G401 (cell line): ENCODE measurements at places on chromosomes 7 and 10. TPM values are rescaled to one million over a fixed set of nuclear protein-coding genes. Genes with fewer than 3 reads are reported as not detected.

Gene OR2A5
- not detected in 2 replicates for total RNA-seq

Gene C7orf33
- total RNA-seq, result not detected in 2 replicates

Gene AP1S1
- 211 and 215 TPM in 2 replicates for total RNA-seq

Gene HPS6
- total RNA-seq, result 55.3 and 71.9 TPM in 2 replicates

Gene ZNF511
- 60.7 and 97.4 TPM in 2 replicates for total RNA-seq

Gene DMBT1
- not detected in 2 replicates for total RNA-seq

Gene SFTPA2
- total RNA-seq, result not detected in 2 replicates

Gene EPHA1
- not detected in 2 replicates for total RNA-seq

Gene PDE1C
- not detected in 2 replicates for total RNA-seq

Gene ADAP1
- total RNA-seq, result 11.7 and 21.3 TPM in 2 replicates

Gene PIK3CG
- 0.74 and 1.5 TPM in 2 replicates for total RNA-seq

Gene GGCT
- total RNA-seq, result 59.2 and 89.5 TPM in 2 replicates

Gene ANKRD22
- not detected in 2 replicates for total RNA-seq

Gene INHBA
- total RNA-seq, result not detected in 2 replicates

Gene LGI1
- total RNA-seq, result 71.8 and 92.7 TPM in 2 replicates

Gene FGFR2
- 279 and 323 TPM in 2 replicates for total RNA-seq

Gene RABGEF1
- 21.2 and 23.4 TPM in 2 replicates for total RNA-seq

Gene ADCY1
- total RNA-seq, result 0.14 TPM in 1 of 2 replicates, not detected in the other

Gene GIMAP7
- not detected in 2 replicates for total RNA-seq

Gene FZD8
- total RNA-seq, result 0.14 and 0.18 TPM in 2 replicates

Gene CC2D2B
- not detected in 2 replicates for total RNA-seq

Gene SMO
- 51.1 and 51.8 TPM in 2 replicates for total RNA-seq

Gene ZNF775
- 21.0 and 23.4 TPM in 2 replicates for total RNA-seq
